ENCODE measurements at places on chromosomes 3 and 15. TPM values are rescaled to one million over a fixed set of nuclear protein-coding genes. Genes with fewer than 3 reads are reported as not detected.

Gene VEPH1
- total RNA-seq: not detected

Gene TMCO5A
- not detected for total RNA-seq

DNA sequence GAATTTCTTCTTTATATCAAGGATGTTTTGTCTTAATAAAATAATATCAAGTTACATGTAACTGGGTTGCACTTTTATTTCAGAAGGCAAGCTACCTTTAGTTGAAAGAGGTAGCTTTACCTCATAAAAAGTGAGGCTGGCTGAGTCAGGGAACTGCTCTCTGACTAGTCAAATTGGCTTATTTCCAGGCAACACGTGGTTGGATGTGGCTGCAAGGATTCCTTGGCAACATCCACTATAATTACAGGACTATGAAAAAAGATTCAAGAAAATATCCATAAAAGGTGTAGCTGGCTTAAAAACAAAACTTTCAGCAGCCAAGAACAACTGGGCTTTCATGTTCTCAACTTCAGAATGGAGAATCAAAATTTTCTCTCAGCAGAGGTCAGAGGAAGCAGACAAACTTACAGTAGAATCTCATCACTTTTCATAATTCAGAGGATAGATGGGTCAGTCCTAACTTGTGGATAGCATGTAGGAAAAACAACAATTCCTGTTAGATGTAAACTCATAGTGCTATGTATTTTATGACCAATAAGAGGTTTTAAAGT, 779.1 kb downstream of the MECOM start:
- DNase-seq: peak; percentile 29

- no peak for DNase-seq
Measured at GRCh38 chr15:59256482-59256881, 49.8 kb downstream of the LDHAL6B start.

DNA sequence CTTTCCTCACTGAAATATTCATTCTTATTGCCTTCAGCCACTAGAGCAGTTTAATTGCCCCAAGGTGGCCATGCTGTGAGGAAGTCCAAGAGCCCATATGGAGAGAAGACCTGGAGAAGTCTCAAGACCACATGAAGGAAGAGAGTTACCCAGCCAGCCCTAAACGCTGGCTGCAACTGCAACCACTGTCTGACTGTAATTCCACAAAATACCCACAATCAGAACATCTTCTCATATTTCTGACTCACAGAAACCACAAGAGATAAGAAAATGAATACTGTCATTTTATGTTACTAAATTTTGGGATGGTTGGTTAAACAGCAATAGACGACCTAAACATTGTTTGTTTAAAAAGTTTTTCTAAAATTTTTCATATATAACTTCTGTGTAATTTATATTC, 14.7 kb upstream of the SST start:
- DNase-seq: no peak
